ENCODE measurements at places on chromosomes 16 and 17.
A peak's percentile ranks its signal among the peaks of the same experiment; 100 is the strongest.

DNA sequence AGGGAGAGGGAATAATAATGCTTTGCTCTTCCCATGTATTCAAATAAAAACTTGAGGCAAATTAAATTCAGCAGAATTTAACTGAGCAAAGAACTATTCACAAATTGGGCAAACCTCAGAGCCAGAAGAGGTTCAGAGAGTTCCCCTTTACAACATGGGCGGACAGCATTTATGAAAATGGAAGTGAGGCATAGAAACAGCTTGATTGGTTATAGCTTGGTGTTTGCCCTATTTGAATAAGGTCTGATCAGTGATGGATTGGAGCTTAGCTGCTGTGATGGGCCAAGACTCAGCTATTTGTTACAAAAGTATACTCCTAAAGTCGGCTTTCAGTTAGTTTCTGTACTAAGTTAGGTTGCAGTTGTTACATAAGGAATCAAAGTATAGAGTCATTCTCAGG is 63.0 kb downstream of the TMEM100 start:
- no peak for DNase-seq

DNA sequence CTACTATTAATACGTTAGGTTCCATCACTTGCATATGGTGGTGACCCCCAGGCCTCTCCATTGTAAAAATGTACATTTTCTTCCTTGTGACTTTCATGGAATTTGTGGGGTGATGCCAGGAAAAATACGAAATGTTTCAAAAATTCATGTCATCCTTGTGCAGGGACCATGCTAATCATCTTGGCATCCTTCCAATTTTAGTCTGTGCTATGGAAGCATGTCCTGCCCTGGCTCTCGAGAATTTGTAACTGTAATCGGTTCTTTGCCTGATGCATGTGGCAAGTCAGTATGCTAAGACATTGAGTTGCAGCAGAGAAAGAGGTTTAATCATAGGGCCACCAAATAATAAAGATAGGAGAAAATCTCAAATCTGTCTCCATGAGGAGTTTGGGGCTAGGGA is 14.3 kb upstream of the GINS3 start:
- DNase-seq, result no peak

GRCh38 chr16:23013484-23013883 is 135.8 kb downstream of the USP31 start:
- no peak for DNase-seq

DNA sequence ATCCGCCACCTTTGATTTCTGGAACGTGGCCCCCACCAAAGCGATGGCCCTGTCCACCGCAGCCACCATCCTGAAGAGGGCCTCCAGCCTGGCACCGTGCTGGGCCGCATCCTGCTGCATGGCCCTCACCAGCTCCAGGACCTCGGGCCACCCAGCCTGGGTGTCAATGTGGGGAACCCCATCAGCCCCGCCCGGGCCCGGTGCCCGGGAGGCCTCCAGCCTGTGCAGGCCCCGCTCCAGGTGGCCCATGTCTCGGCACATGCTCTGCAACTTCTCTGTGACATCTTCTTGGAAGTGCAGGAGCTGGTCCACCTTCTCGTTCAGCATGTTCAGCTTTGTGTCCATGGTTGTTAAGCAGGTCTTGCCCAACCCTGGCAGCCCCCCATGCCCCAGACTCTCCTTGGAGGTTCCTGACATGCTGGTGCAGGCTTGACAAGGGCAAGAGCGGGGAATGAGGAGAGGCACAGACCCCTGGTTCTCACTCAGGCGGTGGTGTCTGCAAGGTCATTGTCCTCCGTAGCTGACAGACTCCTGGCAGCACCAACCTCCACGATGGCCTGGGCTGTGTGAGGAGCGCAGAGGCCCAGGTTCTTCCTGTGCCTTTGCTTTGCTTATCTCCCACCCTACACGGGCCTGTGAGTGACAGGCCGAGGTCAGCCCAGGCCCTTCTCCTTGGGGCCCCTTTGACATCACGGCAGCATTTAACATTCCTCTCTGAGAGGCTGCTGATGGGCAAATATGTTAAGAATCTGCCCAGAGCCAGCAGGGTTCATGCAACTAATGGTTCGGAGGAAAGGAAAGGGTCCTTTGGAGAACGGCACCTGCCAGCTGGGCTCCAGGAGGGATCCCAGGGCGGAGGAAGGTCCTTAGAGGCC is at the start of gene MYLK3:
TSS of gene MYLK3 (minus strand) at position 568 of the 875 bp plus-strand sequence. CDS start at position 417, 151 bp downstream.
- peak; percentile 59 for DNase-seq

DNA sequence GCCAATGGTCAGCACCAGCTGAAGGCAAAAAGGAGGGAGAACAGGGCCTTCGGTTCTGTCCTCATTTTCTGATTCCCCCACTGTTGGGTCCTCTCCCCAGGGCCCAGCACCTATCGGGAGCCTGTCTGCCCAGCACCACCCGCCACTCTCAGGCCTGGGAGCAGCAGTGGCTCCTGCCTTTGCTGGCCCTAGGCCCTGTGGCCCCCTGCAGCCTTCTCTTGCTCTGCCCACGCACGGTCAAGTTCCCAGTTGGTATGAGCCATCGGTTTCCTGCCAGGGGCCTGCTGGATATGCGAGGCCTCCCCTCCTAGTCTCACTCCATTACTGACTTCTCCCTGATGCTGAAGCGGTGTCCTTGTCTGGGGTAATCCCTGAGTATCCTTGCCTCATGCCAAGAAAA is 37.5 kb downstream of the HSBP1 start:
- no peak for DNase-seq

DNA sequence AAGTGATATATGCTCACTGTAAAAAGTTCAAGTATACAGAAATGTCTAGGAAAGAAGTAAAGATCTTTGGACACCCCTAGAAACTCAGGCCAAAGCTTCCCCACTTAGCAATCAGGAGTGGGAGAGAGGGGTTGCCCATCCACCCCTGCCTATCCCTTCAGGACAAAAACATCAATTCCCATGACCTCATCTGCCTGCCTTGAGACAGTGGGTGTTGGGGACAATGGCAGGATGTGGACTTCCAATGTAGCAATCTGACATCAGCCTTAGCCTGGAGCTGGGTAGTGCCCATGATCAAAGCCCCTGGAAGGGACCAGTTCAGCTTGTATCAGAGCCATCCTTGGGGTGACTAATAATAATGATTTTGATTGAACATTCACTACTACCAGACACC is 18.1 kb downstream of the ITPRIPL2 start:
- DNase-seq, result no peak

GRCh38 chr17:43215341-43215740 is 3.7 kb downstream of the TMEM106A start:
- DNase-seq, result no peak

DNA sequence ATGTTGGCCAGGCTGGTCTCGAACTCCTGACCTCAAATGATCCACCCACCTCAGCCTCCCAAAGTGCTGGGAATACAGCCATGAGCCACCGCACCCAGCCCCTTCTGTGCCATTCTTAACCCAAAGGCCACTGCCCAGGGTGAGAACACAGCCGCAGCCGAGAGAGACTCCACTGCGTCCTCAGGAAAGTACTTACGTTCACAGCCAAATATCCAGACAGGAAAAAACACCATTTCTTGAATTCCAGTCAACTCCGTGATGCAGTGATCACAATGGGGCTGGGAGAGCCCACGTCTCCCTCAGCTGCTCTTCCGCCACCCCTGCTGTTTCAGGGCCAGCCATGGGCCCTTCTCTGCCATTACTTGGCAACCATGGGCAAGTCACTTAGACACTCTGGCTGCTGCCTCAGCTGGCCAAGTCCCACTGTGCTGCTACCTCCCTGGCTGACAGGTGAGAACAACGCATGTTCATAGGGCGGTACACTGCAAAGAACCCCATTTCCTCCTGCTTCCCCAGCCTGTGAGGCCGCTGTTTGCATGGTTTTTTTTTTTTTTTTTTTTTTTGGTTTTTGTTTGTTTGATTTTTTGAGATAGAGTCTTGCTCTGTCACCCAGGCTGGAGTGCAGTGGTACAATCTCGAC is 4.3 kb downstream of the CDIP1 start:
- DNase-seq, result no peak

DNA sequence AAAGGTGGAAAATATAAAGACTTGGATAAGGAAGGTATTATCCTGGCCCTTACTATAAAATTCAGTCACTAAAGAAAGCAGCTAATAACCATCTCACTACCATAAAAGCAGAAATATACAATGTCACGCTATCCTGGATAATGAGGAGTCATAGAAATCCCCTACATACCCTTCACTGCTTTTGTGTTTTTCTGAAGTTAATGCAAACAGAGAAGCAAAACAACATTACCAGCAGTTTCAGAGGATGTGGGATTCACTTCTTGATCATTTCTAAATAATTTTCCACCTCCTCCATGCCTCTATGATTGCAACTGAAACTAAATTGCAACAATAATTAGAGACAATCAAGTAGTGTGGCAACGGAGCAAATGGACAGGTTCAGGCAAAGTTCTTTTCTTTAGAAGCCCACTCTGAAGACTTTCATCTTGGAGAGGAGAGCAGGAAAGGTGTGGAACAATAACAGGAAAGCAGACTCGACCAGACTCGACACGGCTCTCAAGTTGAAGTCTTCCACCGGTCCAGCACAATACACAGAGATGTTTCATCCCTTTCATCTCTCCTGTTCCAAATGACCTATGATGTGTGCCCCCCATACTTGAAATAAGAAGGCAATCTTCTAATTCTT is 10.2 kb downstream of the CYTH1 start:
- DNase-seq, result no peak

DNA sequence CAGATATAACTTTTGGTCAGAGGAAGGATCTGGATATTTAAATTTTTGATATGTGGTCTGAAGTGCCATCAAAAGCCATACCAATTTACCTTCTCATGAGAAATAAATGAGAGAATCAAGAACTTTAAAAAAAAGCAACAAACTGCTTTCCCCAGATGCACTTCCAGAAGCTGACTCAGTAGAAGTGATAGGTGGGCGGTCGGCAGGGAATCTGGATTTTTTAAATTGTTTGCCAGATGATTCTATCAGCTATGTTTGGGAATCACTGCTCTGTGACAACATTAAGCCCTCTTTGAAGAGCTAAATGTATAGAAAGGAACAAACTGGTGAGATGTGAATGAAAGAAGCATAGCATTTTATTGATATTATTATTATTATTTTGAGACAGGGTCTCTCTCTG is 19.2 kb downstream of the CDH3 start:
- DNase-seq, result no peak

DNA sequence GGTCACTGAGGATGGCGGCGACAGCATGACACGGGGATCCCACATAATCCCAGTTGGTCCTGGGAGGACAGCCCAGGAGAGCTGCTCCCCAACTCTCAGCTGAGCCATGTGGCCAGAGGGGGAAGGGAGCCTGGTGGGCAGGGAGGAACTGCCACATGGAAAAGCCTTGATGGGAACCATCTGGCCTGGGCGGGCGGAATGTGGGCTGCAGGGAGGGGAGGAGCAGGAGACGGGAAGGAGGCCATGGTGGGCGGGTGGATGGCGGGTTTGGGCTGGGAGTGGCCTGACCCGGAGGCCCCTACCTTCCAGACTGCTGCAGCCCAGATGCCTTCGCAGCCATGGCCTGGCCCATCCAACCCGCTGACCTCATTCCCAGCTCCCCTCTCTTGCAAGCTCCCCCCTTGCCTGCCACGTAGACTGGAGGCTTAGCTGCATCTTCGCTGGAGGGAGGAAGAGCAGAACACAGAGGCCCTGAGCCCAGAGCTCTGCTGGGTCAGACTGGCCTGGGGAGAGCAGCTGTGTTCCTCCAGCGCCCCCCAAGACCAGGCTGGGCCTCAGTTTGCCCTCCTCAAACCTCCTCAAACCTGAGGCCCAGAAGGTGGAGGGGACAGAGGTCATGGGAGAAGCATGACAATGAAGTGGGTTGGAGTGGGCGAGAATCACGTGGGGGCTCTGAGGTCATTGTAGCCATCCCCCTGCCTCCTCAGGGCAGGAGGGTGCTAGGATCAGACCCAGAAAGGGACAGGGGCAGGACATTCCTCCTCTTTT is 8.2 kb upstream of the COL1A1 start:
- DNase-seq, result peak; percentile 92

DNA sequence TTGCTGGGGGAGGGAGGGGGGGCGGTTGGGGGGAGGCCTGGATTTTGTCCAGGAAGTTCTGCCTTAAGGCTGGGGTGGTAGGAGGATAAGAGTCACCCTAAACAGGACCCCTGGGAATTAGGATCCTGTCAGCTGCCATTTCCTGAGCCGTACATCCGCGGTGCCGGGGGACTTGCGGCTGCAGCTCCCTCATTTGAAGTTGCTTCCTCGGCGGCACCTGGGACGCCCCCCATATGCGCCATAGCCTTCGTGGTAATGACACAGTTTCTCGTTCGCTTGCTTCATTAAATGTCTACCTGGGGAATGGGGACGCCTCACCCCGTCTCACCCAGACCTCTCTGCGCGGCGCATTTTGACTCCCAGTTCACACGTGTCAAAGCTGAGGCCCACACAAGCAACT is 55.1 kb upstream of the PABPN1L start:
- DNase-seq, result no peak

DNA sequence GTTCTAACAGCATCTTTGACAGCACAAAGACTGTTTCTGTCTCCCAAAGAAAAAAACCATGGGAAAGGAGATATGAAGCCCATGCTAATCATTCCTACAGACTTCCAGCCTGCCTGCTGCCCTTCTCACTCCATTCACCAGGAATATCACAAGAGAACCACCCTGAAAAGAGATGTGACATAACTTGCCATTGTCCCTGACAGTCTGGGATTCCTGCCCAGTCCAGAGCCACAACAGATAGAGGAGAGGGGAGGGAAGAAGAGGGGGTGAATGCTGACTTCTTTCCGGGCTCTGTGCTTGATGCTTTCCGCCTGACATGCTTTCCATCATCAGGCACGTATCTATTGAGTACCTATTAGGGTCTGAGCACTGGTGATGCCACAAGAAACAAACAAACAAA is 31.6 kb upstream of the ASIC2 start:
- no peak for DNase-seq

DNA sequence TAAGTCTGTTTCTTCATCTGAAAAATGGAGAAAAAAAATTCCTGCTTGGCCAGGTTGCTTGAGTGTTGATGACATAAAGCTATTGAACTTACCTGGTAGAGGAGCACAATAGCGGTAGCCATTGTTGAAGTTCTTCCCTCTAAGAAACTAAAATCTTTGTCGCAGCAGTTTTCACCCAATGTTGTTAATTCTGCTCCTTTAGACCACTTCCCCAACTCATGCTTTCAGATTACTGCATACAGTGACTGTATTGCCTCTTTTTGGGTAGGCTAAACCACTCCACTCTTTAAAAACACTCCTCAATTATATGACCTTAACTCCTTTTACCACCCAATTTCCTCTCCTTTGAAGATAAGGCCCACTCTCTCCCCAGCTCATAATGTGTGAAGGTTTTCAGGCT is 35.7 kb upstream of the CCL2 start:
- no peak for DNase-seq

DNA sequence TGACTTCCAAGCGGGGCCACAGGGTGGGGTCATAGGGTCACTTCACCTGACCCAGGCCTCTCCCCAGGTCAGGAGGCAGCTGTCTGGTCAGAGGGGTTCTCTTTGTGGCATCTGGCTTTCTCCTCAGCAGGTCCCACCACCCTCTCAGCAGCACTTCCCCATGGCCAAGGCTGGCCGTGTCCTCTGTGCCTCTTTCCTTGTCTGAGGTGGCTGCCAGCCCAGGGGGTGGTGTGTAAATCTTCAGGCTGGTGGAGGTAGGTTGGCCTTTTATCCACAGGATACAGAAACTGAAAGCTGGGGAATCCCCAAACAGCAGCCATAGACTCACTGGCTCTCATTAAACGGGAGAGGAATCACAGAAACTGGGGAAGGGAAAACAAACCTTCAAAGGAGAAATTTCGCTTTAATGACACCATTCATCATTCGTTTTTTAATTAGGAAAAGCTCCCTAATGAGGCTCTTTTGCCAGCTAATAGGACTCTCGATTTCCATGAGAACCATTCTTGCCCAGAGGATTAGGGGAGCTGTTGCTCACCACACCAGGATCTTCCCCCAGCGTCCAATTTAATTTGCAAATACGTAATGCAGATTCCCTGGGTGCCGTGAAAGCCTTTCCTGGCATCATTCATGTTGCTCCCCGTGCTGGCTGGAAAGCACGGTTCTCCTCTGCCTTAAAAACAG is 18.0 kb downstream of the C17orf75 start:
- DNase-seq, result no peak
